Thymus (tissue), 14 donors: ENCODE measurements at places on chromosomes 4 and X. TPM values are rescaled to one million over a fixed set of nuclear protein-coding genes. Genes with fewer than 3 reads are reported as not detected.
A peak's percentile ranks its signal among the peaks of the same experiment; 100 is the strongest.

DNA sequence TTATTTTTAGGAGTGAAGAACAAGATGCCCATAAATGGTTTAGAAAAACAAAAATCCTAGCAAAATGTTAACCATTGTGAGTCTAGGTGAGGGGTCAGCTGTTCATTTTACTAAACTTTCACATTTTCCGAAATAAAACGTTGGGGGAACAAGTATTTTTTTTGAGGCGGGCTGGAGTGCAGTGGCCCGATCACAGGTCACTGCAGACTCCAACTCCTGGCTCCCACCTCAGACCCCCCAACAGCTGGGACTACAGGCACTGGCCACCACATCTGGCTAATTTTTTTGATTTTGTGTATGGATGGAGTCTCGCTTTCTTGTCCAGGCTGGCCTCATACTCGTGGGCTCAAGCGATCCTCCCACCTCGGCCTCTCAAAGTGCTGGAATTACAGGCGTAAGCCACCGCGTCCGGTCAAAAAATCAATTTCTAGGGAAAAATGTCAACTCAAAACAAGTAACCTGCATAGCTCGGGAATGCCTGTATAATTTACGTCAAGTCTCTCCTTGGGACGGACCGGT is 742 bp upstream of the TAF1 start:
- H3K27ac ChIP-seq: peak overlapping the region; percentile 80
- H3K4me1 ChIP-seq: peaks cover 8% of the 10 kb centered on the region
- peaks cover 3% of the 10 kb centered on the region for H3K36me3 ChIP-seq
- DNase-seq: no peak
- H3K27me3 ChIP-seq: no peaks in the 10 kb centered on the region

DNA sequence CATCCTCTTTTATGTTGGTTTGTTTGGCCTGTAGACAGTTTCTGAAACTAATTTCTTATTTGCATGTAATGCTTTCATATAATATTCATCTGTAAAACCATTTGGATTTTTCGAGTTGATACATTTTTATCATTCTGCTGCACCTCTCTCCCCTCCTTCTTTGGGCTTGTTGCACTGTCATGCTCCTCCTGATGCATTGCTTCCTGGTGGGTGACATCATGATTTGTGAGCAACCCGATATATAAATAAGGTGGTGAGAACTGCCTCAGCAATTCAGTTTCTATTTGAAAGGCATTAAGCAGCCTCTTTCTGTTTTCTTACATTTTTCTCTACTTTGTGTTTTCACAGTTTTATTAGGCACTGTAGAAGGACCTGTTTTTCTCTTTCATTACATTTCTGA is 515.7 kb downstream of the RPA4 start:
- no peak overlapping the region for H3K27ac ChIP-seq
- H3K4me3 ChIP-seq: no peak overlapping the region
- DNase-seq: no peak
- H3K27me3 ChIP-seq: no peaks in the 10 kb centered on the region
- no peaks in the 10 kb centered on the region for H3K4me1 ChIP-seq
- H3K36me3 ChIP-seq: no peaks in the 10 kb centered on the region

The XAGE1A gene
- total RNA-seq: not detected

DNA sequence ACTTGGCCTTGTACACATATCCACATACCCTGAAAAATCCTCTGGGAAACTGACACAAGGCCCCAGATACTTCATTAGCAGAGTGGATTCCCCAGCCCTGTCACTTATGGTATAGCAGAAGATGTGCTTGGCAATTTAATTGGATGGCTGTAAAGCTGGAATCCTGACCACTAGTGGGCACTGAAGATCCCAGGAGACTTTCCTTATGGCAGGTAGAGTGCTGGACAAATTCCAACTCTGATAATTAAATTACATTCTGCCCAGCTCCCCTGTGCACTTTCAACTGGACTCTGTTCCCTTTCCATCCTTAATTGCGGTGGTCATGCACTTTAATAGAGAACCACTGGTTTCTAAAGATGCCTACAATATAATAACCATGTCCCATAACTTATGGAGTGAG is 119.8 kb downstream of the DCK start:
- no peak overlapping the region for H3K4me3 ChIP-seq
- H3K27me3 ChIP-seq: no peaks in the 10 kb centered on the region
- H3K27ac ChIP-seq: no peak overlapping the region

GRCh38 chr4:112633477-112634235 is 3.1 kb downstream of the ZGRF1 start:
- no peak overlapping the region for H3K27ac ChIP-seq
- DNase-seq: peak; percentile 15
- H3K4me1 ChIP-seq: peaks cover 7% of the 10 kb centered on the region
- no peak overlapping the region for H3K4me3 ChIP-seq

- no peak for DNase-seq
- H3K4me3 ChIP-seq: no peak overlapping the region
- H3K4me1 ChIP-seq: no peaks in the 10 kb centered on the region
- H3K36me3 ChIP-seq: no peaks in the 10 kb centered on the region
- H3K27ac ChIP-seq: no peak overlapping the region
- H3K27me3 ChIP-seq: no peaks in the 10 kb centered on the region
These were observed 26.1 kb upstream of the CXCL13 start for GRCh38 chr4:77579406-77580076.

The F11 gene
- total RNA-seq: not detected

DNA sequence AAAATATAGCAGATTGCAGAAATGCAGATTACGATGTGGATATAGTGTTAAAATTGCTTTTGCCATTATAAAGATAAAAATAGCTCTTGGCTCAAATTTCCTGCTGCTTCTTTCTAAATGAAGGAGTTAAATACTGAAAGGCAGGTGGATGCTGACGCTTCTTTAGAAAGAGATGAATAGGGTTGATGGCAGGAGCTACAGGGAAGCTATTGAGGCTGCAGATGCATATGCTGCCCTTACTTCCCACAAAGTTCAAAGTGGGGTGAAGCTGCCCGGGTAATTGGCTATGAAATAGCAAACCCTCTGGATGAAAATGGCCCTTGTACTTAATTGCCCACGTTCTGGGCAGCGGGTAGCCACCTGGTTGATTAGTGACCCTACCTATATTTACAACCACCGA is 379.5 kb downstream of the ZIC3 start:
- H3K36me3 ChIP-seq: no peaks in the 10 kb centered on the region
- no peaks in the 10 kb centered on the region for H3K27me3 ChIP-seq
- no peak overlapping the region for H3K4me3 ChIP-seq
- H3K27ac ChIP-seq: no peak overlapping the region
- DNase-seq: no peak
